Naive thymus-derived CD4-positive, alpha-beta T cell (primary cell): ENCODE measurements at places on chromosomes 3 and 15. TPM values are rescaled to one million over a fixed set of nuclear protein-coding genes. Genes with fewer than 3 reads are reported as not detected.
A peak's percentile ranks its signal among the peaks of the same experiment; 100 is the strongest.

DNA sequence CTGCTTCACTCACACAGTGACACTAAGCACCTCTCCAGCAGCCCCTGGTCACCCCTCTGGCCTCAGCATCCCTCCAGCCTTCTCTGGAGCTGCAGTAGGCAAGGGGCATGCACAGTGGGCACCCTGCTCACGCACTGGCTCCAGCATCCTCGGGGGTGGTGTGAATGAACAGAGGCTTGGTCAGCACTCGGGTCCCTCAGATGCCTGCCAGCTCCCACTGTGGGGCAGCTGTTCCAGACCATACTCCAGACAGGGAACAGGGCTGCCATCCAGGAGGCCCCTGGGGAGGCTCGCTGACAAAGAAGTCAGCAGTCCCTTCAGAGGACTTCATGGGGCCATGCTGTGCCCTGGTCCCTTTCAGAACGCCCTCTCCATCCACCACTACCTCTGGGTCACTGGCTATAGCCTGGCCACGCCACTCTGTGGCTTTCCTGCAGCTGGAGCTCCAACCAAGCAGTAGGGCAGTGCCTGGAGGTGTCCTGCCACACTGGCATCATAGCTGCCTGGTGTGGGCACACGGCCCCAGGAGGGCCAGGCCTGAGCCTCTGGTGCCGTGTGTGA lies 26.3 kb downstream of the ALS2CL start:
- no peaks in the 10 kb centered on the region for H3K4me1 ChIP-seq
- no peaks in the 10 kb centered on the region for H3K36me3 ChIP-seq
- no peak overlapping the region for H3K27ac ChIP-seq
- H3K4me3 ChIP-seq, result no peak overlapping the region
- DNase-seq, result no peak

- no peaks in the 10 kb centered on the region for H3K4me1 ChIP-seq
- no peaks in the 10 kb centered on the region for H3K27me3 ChIP-seq
- H3K27ac ChIP-seq, result no peak overlapping the region
Measured at GRCh38 chr15:56272454-56272853, 28.8 kb upstream of the RFX7 start.

GRCh38 chr3:65484964-65485363 lies 553.8 kb downstream of the MAGI1 start:
- H3K4me3 ChIP-seq, result no peak overlapping the region
- DNase-seq, result no peak
- H3K27ac ChIP-seq, result no peak overlapping the region
- no peaks in the 10 kb centered on the region for H3K36me3 ChIP-seq

GRCh38 chr3:173892547-173892946 lies 495.0 kb downstream of the NLGN1 start:
- no peaks in the 10 kb centered on the region for H3K27me3 ChIP-seq
- DNase-seq, result no peak
- no peak overlapping the region for H3K27ac ChIP-seq
- H3K4me1 ChIP-seq, result no peaks in the 10 kb centered on the region

DNA sequence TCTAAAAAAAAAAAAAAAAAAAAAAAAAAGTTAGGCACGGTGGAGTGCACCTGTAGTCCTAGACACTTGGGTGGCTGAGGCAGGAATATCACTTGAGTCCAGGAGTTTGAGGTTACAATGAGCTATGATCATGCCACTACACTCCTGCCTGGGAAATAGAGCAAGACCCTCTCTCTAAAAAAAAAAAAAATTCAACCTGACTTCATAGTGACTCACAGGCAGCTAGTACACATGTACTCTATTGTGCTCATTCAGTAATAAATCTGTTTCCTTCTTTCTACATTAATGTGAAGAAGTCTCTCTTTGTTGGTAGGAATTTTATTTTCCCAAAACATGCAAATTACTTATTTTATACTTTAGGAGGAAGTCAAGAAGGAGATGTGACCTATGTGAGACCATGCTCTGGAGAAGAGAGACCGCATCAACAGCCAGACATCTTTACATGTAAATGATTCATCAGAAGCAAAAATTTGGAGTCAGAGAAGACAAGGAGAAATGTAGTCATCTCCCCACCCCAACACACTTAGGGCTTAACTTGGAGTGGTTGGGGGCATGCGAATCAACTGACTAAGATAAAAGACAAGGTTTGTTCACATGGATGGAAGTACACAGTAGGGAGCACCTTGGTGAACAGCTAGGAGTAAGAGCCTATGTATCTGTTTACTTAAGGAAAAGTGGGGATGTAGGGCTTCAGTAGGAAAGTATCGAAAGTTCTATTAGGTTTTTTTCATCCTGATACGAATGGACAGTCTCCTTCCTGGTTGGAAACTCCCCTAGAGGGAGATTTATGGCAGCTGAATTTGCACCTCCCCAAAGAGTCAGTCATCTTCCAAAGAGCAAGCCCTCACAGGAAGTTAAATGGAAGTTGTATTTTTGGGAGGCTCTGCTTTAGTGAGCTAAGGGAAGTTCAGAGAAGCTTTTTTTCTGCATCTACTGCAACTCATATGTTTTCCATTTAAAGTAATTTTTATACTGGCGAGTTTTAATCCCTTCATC lies 23.0 kb upstream of the NMD3 start:
- H3K4me3 ChIP-seq, result no peak overlapping the region
- H3K36me3 ChIP-seq, result no peaks in the 10 kb centered on the region
- no peak for DNase-seq
- H3K4me1 ChIP-seq, result no peaks in the 10 kb centered on the region
- H3K27me3 ChIP-seq, result no peaks in the 10 kb centered on the region

DNA sequence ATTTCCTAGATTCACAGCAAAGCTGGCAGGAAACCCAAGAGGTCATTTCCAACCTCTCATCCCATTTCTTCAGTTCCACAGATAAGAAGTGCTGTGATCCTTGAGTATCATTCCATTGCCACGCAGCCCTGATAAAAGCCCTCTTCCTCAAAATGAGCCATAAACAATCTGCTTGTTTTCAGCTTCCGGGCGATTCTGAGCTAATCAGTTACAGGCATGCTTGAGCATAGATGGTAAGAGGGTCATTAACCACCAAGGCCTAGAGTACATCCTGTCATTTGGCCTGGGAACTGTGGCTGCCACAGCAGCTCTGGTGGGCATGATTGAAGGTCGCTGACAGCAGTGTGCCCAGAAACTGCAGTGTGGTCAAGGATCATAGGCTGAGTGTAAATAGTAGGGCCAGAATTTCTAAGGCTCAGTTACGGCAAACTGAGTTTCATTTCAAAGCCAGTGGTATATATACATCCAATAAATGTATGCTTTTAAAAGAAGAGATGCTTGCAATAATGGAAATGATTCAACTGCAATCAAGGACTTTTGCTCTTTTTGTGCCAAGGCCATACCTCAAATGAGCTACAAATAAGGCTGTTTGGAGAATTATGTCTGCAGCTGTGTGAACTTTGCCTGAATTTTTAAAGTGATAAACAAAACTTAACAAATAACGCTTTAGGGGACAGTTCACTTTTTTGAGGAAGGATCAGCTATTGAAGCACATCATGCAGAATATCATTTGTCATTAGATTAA lies 47.3 kb downstream of the P3H2 start:
- H3K27ac ChIP-seq, result no peak overlapping the region
- no peaks in the 10 kb centered on the region for H3K36me3 ChIP-seq
- H3K4me1 ChIP-seq, result no peaks in the 10 kb centered on the region
- DNase-seq, result no peak
- no peaks in the 10 kb centered on the region for H3K27me3 ChIP-seq
- no peak overlapping the region for H3K4me3 ChIP-seq

DNA sequence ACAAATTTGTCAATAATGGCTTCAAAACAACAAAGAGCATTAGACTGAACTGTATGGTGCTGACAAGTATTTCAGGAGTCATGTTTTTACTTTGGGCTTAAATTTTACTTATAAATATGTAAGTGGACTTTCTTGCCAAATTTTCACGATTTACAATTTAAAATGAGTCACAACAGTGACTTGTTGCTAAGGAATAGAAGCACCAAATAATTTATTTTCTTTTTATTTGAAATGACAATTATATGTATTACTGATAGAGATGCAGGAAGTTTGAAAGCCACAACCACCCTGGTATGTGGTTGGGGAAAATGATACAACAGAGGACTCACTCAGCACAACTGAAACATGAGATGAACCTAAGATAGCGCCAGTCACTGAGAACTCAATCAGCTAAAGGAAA lies 90.3 kb downstream of the FMN1 start:
- no peaks in the 10 kb centered on the region for H3K27me3 ChIP-seq
- H3K36me3 ChIP-seq, result no peaks in the 10 kb centered on the region
- H3K4me3 ChIP-seq, result no peak overlapping the region
- no peak overlapping the region for H3K27ac ChIP-seq
- H3K4me1 ChIP-seq, result peaks cover 21% of the 10 kb centered on the region
- DNase-seq, result peak; percentile 80

DNA sequence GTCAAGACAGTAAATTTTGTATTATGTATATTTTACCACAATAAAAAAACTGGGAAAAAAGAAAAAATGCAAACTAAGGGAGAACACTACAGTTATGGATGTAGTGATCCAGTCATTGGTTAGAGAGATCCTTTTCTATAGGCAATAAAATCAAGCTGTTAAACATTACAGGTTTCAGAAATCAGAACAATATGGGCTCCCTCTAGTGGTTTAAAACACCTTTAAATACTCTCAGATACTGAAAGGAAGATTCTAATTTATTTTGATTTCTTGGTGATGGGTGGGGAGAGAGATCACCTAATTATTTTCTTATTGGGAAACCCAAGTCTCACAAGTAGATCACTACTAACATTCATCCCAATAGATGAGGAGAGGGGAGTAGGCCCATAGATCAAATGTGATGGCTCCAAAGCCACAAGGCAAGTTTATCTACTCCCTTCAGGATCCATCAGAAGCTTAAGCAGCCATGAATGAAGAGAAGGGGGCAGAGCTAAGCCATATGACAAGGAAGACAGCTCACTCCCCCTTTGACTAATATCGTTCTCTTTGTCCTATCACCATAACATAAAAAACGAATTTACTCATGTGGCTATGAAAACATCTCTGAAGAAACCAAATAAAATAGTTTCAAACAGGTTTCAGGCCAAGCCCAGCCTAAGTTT lies 118.6 kb downstream of the ANO10 start:
- DNase-seq, result peak; percentile 68
- H3K27me3 ChIP-seq, result no peaks in the 10 kb centered on the region
- peaks cover 18% of the 10 kb centered on the region for H3K4me1 ChIP-seq
- no peak overlapping the region for H3K4me3 ChIP-seq
- H3K36me3 ChIP-seq, result no peaks in the 10 kb centered on the region

GRCh38 chr15:57777003-57777402 lies 70.5 kb downstream of the POLR2M start:
- DNase-seq, result no peak
- H3K4me1 ChIP-seq, result no peaks in the 10 kb centered on the region
- H3K36me3 ChIP-seq, result no peaks in the 10 kb centered on the region
- no peaks in the 10 kb centered on the region for H3K27me3 ChIP-seq
- no peak overlapping the region for H3K4me3 ChIP-seq

- no peaks in the 10 kb centered on the region for H3K36me3 ChIP-seq
- H3K4me1 ChIP-seq, result no peaks in the 10 kb centered on the region
- H3K27ac ChIP-seq, result no peak overlapping the region
- DNase-seq, result no peak
Measured at GRCh38 chr15:77786956-77787355, 154.2 kb upstream of the LINGO1 start.

DNA sequence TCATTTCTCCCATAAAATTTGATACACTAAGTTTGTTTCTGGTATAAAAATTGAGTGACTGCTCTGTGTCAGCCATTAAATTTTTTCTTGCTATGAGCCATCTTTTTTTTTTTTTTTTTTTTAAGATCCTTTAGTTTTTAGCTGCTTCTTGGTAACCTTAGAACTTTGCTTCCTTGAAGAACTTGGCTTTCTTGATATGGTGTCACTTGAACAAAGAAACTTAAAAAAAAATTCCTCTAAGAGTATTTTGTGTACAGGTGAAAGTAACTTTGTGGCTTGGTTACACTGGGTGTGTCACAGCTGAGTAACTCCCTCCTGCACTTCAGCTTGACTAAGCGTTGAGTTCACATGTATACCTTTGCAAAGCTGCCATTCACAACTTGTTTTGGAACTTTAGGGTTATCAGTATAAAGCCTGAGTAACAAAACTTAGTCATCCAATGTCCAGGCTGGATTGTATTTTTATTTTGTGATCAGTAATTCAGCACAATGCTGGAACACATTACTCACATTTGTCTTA lies 6.5 kb downstream of the CHD2 start:
- H3K4me1 ChIP-seq, result peaks cover 66% of the 10 kb centered on the region
- no peak for DNase-seq
- no peaks in the 10 kb centered on the region for H3K36me3 ChIP-seq

GRCh38 chr3:49803465-49804140 lies 542 bp downstream of the INKA1 start:
- peaks cover 46% of the 10 kb centered on the region for H3K4me1 ChIP-seq
- H3K27me3 ChIP-seq, result no peaks in the 10 kb centered on the region
- H3K4me3 ChIP-seq, result peak overlapping the region; percentile 89

The CLSTN2 gene
- total RNA-seq, result not detected

The UBAP1L gene
- 5.6 and 6.4 TPM in 2 replicates for total RNA-seq

The ITIH4 gene
- 13.3 and 16.5 TPM in 2 replicates for total RNA-seq

The GPR27 gene
- not detected for total RNA-seq
